OCI-LY7 (cell line): ENCODE measurements at places on chromosomes 11 and 22.

- DNase-seq = no peak
Measured at GRCh38 chr11:121615501-121615900, 162.7 kb upstream of the SORL1-AS1 start.

DNA sequence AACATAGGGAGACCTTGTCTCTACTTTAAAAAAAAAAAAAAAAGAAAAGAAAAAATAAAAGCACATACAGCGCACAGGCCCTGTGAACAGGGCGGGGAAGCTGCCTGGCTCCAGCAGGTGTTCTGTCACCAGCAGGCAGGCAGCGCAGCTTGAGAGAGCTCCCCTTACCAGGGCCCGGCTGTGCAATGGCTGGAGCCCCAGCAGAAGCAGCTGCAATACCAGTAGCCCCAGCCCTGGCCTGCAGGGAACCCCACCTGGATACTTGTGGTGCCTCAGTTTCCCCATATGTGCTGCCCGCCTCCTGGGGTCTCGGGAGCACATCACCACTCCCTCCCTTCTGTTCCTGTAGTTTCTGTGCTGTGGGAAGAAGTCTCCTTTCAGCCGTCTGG is 12.3 kb downstream of the TSPAN32 start:
- DNase-seq = no peak

GRCh38 chr11:48058064-48058463 is 77.7 kb downstream of the PTPRJ start:
- no peak for DNase-seq

DNA sequence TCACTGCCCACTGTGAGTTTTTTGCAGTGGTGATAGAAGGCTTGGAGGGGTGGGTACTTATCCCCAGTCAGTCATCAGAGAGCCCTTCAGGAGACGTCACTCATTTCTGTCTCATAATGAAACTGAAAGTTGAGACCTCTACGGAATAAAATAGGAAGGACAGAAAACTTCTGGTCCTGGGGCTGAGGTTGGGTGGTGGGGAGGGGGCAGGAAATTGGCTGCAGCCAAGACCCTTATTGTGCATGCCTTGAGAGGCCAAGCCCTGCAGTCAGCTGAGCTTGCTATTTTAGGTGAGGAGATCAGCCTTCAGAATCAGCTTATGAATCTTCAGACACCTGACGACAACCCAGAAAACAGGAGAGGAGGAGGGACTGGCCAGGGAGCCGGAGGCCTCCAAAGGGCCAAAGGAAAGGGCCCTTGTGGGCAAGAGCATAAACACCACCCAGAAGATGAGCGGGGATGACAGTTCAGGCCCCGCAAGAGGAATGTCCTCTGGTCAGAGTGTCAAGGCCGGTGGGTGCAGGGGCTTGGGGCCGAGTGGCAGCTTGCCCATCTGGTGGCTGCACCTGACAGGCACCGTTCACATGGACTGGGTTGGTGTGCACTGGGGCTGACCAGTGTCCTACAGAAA is 17.9 kb upstream of the ADA2 start:
- peak; percentile 67 for DNase-seq

DNA sequence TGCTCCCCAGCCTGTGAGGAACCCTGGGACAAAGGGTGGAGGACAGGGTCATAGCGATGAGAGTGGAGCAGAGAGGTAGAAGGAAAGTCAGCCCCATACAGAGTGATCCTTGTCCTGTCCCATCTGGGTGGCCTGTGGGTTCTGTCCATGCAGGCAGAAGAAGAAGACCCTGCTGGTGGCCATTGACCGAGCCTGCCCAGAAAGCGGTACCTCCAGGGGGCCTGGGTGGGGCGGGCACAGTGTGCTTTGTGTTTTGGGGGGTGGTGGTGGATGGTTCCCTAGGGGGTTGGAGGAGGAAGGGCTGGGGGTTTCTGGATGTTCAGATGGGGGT is 7.9 kb downstream of the SIDT2 start:
- no peak for DNase-seq

DNA sequence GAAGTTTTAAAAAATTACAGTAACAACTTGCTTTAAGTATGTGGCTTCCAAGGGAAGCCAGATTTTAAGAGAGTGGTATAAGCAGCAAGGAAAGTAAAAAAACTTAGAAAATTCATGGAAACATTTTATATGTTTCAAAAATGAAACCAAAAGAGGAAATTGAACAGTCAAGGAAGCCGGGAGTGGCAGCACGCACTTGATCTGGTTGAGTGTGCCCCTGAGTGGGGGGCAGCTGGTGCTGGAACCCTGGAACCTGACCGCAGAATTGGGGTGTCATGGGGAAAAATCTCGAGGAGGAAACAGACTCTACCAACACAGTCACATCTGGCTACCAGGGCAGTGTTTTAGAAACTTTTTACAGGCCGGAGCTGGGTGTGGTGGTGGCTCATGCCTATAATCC is 14.0 kb downstream of the MICALL1 start:
- DNase-seq = no peak
